Smooth muscle cell of the coronary artery (primary cell): ENCODE measurements at places on chromosomes 16 and 17. TPM values are rescaled to one million over a fixed set of nuclear protein-coding genes. Genes with fewer than 3 reads are reported as not detected.

SCN4A gene
- not detected in 2 replicates for total RNA-seq

RASD1 gene
- total RNA-seq, result 0.53 and 6.0 TPM in 2 replicates

WNT9B gene
- total RNA-seq, result not detected in 2 replicates

KRT12 gene
- under 0.01 TPM in 1 of 2 replicates, not detected in the other for total RNA-seq

SNX11 gene
- 12.8 and 13.1 TPM in 2 replicates for total RNA-seq

TM4SF5 gene
- not detected in 2 replicates for total RNA-seq

SLC13A2 gene
- not detected in 2 replicates for total RNA-seq

CCL7 gene
- 0.70 TPM in 1 of 2 replicates, not detected in the other for total RNA-seq

TBX4 gene
- not detected in 2 replicates for total RNA-seq

GRAPL gene
- 0.15 and 0.47 TPM in 2 replicates for total RNA-seq

GFAP gene
- 1.1 TPM in 1 of 2 replicates, not detected in the other for total RNA-seq

NPIPB9 gene
- total RNA-seq, result 0.35 and 0.90 TPM in 2 replicates

KRT32 gene
- not detected in 2 replicates for total RNA-seq

CASKIN2 gene
- total RNA-seq, result 4.4 and 5.9 TPM in 2 replicates

CD19 gene
- not detected in 2 replicates for total RNA-seq

WDR45B gene
- 32.6 and 54.1 TPM in 2 replicates for total RNA-seq

ORAI3 gene
- total RNA-seq, result 21.3 and 41.2 TPM in 2 replicates

KRTAP1-5 gene
- not detected in 2 replicates for total RNA-seq

PYDC1 gene
- not detected in 2 replicates for total RNA-seq

ARHGAP44 gene
- total RNA-seq, result 0.30 and 1.5 TPM in 2 replicates

CCL17 gene
- total RNA-seq, result not detected in 2 replicates

MT1G gene
- not detected in 2 replicates for total RNA-seq

WSCD1 gene
- total RNA-seq, result 0.08 and 0.47 TPM in 2 replicates

IL32 gene
- 7.4 and 41.0 TPM in 2 replicates for total RNA-seq

LYZL6 gene
- not detected in 2 replicates for total RNA-seq

P2RX5 gene
- 0.38 TPM in 1 of 2 replicates, not detected in the other for total RNA-seq

SDR42E2 gene
- 0.08 TPM in 1 of 2 replicates, not detected in the other for total RNA-seq

TEX14 gene
- total RNA-seq, result 0.08 TPM in 1 of 2 replicates, not detected in the other

KRTAP4-5 gene
- total RNA-seq, result not detected in 2 replicates

LRRC37A gene
- total RNA-seq, result 0.70 and 1.2 TPM in 2 replicates
